Caco-2 (cell line): ENCODE measurements at places on chromosomes 3 and 15. TPM values are rescaled to one million over a fixed set of nuclear protein-coding genes. Genes with fewer than 3 reads are reported as not detected.

GRCh38 chr3:124516333-124516732 is 213.9 kb upstream of the UMPS start:
- H3K4me3 ChIP-seq, result no peak overlapping the region
- DNase-seq, result no peak
- H3K4me1 ChIP-seq, result peaks cover 10% of the 10 kb centered on the region; the same call in 1 of the 2 replicates
- no peak overlapping the region for H3K27ac ChIP-seq
- H3K27me3 ChIP-seq, result no peaks in the 10 kb centered on the region
- no peaks in the 10 kb centered on the region for H3K36me3 ChIP-seq

- no peak for DNase-seq
- H3K4me1 ChIP-seq, result peaks cover 5% of the 10 kb centered on the region
- H3K27ac ChIP-seq, result no peak overlapping the region
- peaks cover 9% of the 10 kb centered on the region for H3K36me3 ChIP-seq
- H3K27me3 ChIP-seq, result no peaks in the 10 kb centered on the region
Measured at GRCh38 chr3:48689384-48689783, 3.7 kb upstream of the NCKIPSD start.

GRCh38 chr15:100152463-100152862 is 189.3 kb downstream of the ADAMTS17 start:
- no peak overlapping the region for H3K27ac ChIP-seq
- DNase-seq, result no peak
- H3K4me1 ChIP-seq, result no peaks in the 10 kb centered on the region

GRCh38 chr3:94615275-94616065 is 552.6 kb downstream of the NSUN3 start:
- H3K4me1 ChIP-seq, result peaks cover 13% of the 10 kb centered on the region; the same call in 1 of the 2 replicates
- H3K36me3 ChIP-seq, result no peaks in the 10 kb centered on the region
- H3K27me3 ChIP-seq, result no peaks in the 10 kb centered on the region
- no peak overlapping the region for H3K4me3 ChIP-seq
- DNase-seq, result no peak
- H3K27ac ChIP-seq, result no peak overlapping the region

PYGO1 gene
- 7.8 and 8.9 TPM in 2 replicates for total RNA-seq

ANKRD34C gene
- total RNA-seq, result not detected in 2 replicates

TPRG1 gene
- total RNA-seq, result 1.5 and 1.6 TPM in 2 replicates

GOLGA6L25 gene
- total RNA-seq, result not detected in 2 replicates

COL8A1 gene
- not detected in 2 replicates for total RNA-seq

DCBLD2 gene
- total RNA-seq, result 53.0 and 58.5 TPM in 2 replicates
